ENCODE measurements at places on chromosomes 2 and 18.
A peak's percentile ranks its signal among the peaks of the same experiment; 100 is the strongest.

- DNase-seq = peak; percentile 10
These were observed 43.9 kb upstream of the PCBP1 start for GRCh38 chr2:70043252-70043875.

- DNase-seq = no peak
These were observed 125.0 kb downstream of the CACNB4 start for GRCh38 chr2:151973901-151974199.

GRCh38 chr2:21333684-21334083 is 209.9 kb downstream of the TDRD15 start:
- DNase-seq = no peak

GRCh38 chr2:8679827-8680731 is 1.8 kb upstream of the ID2 start:
- no peak for DNase-seq

- DNase-seq = no peak
These were observed 29.1 kb upstream of the TANK start for GRCh38 chr2:161131074-161131680.

- no peak for DNase-seq
These were observed 59.3 kb downstream of the LRRFIP1 start for GRCh38 chr2:237686659-237687136.

- DNase-seq = no peak
These were observed 97.4 kb downstream of the DIS3L2 start for GRCh38 chr2:232058931-232059330.

DNA sequence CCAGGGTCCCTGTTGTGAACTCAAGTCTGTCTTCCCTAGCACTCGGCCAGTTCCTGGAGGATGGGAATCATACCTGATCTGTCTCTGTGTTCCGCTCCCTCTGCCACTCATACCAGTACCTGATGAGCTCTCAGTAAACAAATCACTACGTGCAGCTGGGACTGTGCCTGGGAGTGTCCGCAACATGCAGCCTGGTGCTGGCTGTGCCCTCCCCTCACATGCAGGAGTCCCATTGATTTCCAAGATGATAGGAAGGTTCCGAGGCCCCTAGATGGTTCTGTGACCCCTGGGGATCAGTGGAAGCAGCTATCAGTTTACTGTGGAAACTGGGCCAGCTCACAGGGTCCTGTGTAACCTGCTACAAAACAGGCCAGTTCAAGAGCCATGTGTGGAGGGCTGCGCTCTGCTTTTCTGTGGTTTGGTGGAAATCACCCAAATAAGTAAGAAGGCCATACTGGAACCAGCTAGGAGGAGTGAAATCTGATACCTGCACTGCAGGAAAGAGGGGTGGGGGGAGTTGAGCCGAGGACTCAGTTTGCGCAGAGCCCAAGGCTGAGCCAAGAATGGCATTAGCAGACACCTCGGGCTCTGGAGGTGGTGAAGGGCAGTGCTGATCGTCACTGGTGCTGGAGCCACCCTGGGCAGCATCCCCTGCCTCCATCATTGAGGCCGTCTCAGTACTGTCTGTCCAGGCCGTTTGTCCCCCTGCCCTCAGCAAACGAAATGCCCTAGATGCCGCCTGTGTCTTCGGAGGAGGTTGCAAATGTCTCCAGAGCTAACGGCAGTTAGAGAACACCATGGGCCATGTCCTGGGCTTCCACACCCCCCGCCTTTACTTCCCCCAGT is 93.3 kb downstream of the KLHL29 start:
- DNase-seq = no peak

- no peak for DNase-seq
These were observed 26.6 kb downstream of the FAHD2B start for GRCh38 chr2:97068074-97068473.

- no peak for DNase-seq
These were observed at the start of gene DLGAP1 for GRCh38 chr18:4455113-4455811. TSS of gene DLGAP1 (minus strand) at chr18:4455307.

GRCh38 chr2:218398437-218399390 is 954 bp upstream of the CTDSP1 start:
- peak; percentile 23 for DNase-seq

DNA sequence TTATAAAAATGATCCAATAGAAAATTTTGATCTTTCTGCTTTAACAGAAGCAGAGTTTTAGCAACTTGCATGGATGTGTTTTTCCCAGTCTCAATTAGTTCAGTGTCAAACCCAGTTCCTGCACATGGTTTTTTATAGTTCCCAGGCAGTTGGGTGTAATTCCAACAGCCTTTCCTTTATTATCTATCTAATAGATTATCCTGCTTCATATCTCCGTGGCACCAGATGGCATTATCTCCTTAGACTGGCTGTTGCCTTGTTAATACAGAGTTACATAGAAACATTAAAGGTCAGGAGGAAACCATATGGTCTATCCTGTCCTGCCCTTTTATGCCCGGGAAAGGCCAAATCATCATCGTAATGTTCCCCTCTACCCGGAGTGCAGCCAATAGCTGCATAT is 400.9 kb upstream of the SMIM21 start:
- DNase-seq = no peak

DNA sequence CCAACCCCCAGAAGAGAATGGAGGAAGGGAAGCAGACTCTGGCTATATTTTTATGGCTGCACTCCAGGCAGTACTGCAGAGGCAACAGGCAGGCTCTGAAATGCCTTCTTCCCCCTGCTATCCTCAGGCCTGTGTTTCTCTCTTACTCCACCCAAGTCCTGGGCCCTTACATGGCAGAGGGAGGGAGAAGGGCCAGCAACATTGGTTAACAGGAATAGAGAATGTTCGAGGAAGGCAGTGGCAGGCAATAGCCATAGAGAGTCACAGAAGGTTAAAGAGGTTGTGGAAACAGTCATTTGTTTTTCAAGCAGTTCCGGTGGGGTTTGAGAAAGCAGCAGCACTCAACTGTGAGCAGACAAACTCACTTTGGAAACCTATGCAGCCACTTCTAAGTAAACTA is 15.1 kb upstream of the DARS1 start:
- DNase-seq = no peak

GRCh38 chr18:57107140-57107832 is 39.6 kb upstream of the BOD1L2 start:
- DNase-seq = peak; percentile 49

DNA sequence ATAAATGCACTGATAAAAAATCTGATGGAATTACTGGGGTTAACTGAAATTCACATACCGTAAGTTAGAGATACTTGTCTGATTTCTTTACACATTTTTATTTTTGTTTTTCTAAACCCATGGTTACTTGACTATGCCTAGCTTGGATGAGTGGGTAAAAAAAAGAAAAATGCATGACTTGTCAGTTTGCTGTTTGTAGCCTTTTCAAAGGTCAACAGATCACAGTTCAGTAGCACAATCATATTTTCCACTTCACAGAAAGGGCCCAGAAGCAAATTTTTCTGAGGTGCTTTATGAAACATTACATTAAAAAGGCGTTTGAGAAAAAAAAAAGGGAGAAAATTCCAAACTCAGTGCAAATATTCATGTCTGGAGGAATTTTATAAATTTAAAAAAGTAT is 16.4 kb downstream of the SLC16A14 start:
- DNase-seq = no peak

All from Kasumi-1 (cell line).